T-helper 17 cell (primary cell): ENCODE measurements at places on chromosomes 1 and 21.

- no peak for DNase-seq
These were observed 207 bp upstream of the SVBP start for GRCh38 chr1:42817440-42817767.

DNA sequence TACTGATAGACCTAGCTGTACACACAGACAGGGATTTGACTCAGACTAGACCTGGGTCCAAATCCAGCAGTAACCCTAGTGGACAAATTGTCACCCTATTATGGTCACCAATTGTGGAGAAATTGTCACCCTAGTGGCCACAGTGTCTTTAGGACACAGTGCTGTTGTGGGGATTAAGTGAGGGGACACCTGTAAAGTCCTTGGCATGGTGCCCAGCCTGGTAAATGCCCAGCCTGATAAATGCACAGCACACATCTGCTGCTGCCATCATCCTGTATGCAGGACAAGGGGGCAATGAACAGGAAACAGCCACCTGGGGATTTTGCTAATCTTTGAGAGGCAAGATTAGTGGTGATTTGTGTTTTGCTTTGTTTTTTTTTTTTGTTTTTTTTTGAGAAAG is 2.3 kb downstream of the TMEM61 start:
- no peak for DNase-seq

- DNase-seq = no peak
These were observed 73.4 kb upstream of the SYT6 start for GRCh38 chr1:114227059-114227458.

- DNase-seq = no peak
These were observed 543.5 kb downstream of the LMO4 start for GRCh38 chr1:87872189-87872588.

DNA sequence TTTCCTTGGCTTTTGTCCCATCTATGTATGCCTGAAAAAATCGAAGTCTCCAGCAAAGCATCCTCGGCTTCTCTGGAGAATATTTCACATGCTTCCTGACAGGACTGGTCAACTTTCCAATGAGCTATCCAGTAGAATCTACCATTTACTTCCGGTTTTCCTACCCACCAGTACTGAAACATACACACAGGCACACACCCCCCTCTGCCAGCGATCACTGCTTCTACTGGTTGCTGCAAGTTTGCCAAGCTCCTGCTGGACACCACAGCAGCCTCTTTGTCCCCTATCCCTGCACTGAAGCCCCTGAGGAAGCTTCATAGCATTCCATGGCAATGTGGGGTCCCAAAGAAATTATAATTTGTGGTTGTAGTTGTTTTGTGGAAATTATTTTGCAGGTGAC is 536.8 kb downstream of the MATN1 start:
- DNase-seq = no peak

GRCh38 chr1:147238053-147238902 is 4.2 kb upstream of the CHD1L start:
- no peak for DNase-seq

DNA sequence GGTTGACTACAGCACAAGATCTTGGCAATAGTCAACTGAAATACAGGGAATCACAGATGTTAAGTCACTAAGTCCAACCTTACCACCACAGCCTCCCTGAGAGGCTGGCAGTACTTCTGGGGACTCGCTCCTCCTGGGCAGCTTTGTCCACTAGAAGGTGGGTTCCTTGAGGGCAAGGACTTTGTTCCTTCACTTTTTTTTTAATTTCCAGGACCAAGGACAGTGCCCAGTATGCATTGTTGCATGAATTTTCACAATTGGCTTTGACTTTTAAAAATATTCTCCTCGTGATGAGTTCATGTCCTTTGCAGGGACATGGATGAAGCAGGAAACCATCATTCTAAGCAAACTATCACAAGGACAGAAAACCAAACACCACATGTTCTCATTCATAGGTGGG is 96.7 kb upstream of the IGSF21 start:
- no peak for DNase-seq

DNA sequence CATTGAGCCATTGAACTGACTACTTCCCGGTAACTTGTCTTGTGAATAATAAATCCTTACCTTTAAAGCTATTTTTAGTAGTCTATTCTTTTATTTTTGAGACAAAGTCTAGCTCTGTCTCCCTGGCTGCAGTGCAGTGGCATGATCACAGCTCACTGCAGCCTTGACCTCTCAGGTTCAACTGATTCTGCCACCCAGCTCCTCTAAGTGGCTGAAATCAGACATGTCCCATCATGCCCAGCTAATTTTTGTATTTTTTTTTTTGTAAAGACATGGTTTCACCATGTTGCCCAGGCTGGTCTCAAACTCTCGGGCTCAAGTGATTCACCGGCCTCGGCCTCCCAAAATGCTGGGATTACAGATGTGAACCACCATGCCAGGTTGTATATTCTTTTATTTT is 59.3 kb upstream of the PTGS2 start:
- no peak for DNase-seq

GRCh38 chr1:155175281-155175926 is 1.8 kb downstream of the TRIM46 start:
- DNase-seq = no peak

GRCh38 chr1:42657201-42657600 is 1.0 kb upstream of the PPIH start:
- no peak for DNase-seq

GRCh38 chr1:239644604-239645003 is 258.2 kb downstream of the CHRM3 start:
- no peak for DNase-seq

- no peak for DNase-seq
These were observed 138.9 kb upstream of the ERG start for GRCh38 chr21:38637161-38637560.

DNA sequence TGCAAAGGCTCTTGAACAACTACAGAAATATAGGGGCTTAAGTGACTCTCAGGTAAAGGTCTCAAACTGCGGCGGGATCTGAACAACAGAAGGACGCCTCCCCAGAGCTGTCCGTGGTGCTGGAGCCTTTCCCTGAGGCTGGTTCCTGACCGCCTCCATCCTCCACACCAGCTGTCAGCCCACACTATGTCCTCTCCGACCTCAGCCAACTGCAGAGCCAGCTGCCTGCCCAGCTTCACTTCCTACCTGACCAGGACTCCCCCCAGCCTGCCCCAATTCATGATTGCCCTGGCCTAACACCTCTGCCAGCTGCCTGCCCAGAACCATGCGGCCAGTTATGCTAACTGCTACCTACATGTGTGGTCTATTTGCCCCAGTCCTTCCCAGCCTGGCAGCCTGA is 63.6 kb upstream of the ZC3H12A start:
- no peak for DNase-seq

GRCh38 chr1:223022641-223023473 is 120.2 kb downstream of the TLR5 start:
- no peak for DNase-seq

DNA sequence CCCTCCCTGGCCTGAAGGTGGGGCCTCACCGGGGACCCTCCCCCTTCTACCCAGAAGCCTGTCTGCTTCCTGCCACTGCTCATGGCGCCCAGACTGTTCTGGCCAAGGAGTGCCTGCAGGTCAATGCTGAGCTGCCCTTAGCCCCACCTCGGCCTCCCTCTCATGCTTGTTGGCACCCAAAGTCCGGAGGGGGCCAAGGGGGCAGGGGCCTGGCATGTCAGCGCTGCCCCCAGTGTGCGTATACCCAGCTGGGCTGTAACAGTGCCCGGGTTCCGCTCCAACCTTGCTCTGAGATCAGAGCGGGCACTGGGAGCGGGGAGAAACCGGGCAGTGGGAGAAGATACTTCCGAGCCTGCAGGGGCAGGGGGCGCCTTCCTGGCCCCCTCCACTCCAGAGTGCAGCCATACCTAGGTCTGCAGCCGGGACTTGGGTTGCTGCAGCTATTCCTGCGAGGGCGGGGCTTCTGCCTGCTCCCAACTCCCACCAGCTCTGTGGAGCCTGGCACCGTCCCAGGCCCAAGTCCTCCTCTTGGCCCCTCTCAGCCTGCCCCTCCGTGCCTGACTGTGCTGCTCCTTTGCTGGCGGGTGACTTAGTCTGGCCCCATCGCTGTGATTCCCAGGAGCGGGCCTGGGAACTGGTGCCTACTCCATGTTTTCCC is 21.4 kb upstream of the TGFB2 start:
- no peak for DNase-seq
